ENCODE measurements at places on chromosomes 13 and 19.

GRCh38 chr13:50867637-50867945 lies 24.1 kb upstream of the DLEU7 start:
- no peak for DNase-seq

- no peak for DNase-seq
Observed at GRCh38 chr19:38537071-38537936, 80.4 kb downstream of the MAP4K1 start.

DNA sequence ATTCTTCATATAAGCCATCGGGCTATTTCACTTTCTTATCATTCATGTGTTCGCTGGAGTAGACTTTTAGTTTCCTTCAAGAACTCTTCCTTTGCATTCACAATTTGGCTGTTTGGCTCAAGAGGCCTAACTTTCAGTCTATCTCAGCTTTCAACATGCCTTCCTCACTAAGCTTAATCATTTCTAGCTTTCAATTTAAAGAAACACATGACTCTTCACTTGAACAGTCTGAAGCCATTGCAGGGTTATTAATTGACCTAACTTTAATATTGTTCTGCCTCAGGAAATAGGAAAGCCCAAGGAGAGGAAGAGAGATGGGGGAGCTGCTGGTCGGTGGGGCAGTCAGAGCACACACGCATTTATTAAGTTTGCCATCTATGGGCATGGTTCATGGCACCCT lies 158.1 kb downstream of the SUCLA2 start:
- no peak for DNase-seq

DNA sequence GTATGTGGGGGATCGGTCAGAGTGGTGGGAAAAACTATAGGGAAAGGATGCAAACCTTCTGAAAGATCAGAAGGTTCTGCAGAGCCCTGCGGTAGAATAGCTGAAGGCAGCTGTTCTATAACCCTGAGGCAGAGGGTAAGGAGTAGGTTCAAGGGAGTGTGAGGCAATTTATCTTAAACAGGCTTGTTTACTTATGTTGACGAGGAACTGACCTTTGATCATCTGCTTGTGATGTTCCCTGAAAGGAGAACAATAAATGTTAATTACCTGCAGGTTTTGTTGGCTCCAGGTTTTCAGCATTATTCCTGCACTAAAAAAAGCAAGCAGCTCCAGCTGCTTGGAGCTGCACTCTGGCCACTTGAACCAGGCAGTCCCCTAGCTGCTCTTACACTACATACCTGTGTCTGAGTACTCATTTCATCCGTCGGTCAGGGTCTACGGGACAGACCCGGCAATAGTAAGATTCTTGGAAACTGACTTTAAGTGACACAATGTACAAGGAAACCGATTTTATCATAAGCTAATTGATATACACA lies 202.1 kb downstream of the TBC1D4 start:
- no peak for DNase-seq

- no peak for DNase-seq
Observed at GRCh38 chr13:43360892-43361610, 337.7 kb downstream of the DNAJC15 start.

DNA sequence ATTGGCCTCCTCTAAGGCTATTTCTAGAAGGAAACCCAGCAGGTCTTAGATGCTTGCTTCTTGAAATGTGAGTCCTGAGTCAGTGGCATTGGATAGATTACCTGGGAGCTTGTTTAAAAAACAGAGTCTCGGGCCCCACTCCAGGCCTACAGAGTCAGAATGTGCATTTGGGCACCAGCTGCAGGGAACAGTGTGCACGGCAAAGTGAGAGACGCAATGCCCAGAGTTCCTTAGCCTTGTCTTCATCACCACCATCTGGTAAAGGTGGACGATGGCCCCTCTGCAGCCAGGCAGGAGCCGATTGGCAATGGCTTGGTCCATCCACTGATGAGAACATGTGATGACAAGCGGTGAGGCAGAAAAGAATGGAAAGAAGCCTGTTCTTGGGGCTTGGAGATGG lies 102.1 kb upstream of the TSC22D1 start:
- no peak for DNase-seq

DNA sequence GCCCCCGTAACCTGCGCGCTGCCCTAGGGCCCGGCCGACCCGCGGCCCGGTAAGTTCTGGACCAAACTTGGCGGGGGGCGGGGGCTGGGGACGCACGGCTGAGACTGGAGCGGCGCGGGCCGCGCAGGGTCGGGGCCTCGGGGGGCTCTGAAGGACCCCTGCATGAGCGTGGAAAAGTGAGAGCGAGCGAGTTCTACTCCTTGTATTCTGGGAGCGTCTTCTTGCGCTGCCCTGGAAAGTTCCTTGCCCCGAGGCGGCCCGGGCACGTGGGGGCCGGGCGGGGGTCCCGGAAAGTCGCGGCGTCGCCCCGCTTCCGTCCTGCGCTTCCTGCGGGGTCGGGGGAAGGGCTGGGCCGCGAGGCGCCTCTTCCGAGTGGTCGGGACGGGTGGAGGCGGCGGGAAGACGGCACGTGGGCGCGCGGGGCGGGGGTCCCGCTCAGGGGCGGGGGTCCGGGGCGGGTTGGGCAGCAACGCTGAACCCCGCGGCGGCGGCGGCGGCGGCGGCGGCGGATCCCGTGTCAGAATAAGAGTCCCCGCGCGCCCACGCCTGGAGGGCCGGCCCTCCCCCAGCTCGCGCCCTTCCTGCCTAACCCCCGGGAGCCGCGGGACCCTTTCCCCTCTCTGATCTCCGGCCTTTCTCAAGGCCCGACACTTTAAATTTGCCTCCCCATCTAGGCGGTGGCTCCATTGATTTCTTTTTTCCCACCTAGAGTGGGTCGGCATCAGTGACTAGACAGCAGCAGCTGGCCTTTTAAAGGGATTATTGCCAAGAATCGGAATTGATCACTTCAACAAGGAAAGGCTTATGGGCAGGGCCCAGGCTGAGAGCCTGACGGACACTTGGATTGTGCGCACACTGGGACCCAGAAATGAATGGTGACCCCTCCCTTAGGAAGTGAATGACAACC lies 749 bp downstream of the GATAD2A start:
- no peak for DNase-seq

DNA sequence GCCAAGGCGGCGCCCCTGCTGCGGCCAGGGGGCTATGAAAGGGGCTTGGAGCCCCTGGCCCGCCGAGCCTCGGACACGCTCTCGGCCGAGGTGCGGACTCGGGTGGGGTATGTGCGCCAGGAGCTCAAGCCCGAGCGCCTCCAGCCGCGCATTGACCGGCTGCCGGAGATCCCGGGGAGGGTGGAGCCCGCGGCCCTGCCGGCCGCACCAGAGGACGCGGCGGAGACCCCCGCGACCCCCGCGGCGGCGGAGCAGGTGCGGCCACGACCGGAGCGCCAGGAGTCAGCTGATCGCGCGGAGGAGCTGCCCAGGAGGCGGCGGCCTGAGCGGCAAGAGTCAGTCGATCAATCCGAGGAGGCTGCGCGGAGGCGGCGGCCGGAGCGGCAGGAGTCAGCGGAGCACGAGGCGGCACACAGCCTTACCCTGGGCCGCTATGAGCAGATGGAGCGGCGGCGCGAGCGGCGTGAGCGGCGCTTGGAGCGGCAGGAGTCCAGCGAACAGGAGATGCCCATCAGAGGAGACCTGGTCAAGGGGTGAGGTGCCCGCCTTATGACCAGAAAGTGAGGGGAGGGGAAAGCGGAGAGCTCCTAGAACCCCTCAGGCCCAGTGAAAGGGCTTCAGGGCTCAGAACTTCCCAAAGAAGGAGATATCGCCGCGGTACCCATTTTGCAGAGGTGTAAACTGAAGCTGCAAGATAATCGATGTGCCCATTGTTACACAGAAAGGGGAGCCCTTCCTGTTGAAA lies 8.8 kb upstream of the SHKBP1 start:
- no peak for DNase-seq

DNA sequence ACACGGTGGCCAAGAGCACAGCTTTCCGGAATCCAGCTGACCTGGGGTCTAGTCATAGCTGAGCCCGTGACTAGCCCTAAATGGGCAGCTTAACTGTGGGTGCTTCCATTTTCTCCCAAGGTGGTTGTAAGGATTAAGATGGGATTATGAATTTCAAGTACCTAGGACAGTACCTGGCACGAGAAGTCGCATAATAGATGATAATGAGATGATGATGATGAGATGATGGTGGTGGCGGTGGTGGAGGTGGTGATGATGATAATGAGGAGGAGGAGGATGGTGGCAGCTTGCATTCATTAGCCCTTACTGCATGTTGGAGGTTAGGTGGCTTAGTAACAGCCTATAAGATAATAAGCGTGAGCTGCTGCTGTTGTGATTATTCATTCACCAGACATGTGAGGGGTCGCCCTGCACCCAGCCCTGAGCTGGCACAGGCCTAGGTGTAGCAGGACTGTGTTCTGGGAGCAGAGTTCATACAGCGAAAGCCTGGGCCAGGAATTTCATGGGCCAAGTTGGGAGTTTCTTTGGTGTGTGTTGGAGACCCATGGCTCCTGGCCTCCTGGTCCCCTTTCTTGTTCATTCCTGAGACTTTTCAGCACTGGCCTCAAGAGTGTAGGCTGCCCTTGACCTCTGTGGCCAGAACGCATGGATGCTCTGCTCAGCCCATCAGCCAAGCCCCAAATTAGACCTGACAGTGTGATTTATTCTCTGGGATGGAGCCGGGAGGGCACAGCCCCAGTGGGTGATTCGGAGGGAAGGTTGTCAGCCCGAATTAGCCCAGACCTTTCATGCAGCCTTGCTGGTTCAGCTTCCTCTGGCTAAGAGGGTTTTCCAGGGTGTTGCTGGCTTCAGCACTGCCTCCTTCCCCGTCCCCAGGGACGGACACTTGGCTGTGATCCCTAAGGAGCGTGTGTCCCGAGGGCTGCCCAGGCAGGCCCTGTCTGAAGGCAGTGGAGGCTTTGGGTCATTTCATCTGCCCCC lies 128.8 kb downstream of the SIPA1L3 start:
- DNase-seq: peak; percentile 38

DNA sequence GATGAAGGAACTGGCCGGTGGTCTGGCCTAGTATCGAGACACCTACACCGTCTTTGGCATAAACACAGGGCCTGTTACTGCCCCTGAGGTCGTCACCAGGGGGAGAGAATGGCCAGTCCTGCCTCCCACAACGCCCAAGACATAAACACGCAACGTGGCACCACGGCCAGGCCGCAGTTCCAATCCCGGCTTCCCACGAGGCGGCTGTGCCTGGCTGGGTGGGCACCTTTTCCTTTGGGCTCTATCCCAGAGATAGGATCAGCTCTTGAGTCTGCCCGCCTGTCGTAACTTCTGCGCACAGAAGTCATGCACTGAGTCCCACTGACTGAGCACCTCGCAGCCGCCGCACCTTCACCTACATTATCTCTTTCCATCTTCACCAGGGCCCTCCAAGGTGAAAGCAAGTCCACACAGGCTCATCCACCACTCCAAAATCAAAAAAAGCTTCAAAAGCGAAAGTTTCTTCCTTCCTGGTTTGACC lies 1.1 kb downstream of the MIER2 start:
- no peak for DNase-seq

DNA sequence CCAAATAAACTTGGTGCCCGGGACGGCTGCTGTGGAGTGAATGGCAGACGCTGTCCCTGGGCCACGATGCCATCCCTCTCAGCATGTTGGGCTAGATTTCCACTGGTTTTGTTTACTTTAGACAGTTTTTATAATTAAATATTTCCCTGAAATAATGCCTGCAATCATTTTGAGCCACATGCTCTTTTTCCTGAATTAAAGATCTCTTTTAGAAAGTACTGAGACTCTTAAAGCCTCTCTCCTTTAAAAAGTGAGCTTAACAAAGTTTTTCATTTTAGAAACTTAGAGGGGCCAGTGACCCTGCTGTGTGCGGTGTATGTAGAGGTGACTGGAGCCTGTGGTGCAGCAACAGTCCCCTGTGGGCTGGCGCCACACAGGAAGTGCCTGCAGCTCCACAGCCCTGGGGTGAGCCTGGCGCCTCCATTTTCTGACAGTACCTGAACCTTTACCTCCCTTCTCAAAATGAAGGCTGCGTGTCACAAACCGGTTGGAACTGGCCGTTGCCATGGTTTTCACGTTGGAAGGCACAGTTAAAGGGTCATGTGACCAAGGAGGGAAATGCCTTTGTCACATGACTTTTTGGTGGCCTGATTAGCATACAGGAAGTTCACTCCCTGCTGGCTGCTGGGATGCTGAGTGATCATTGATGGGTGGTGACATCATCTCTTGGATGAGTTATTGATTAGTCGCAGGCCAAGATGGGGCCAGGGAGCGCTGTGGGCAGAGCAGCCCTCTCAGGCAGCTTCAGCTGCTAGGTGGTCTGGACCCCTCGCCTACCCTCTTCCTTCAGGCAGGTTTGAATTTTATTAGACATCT lies 26.3 kb downstream of the TSSK6 start:
- peak; percentile 87 for DNase-seq

DNA sequence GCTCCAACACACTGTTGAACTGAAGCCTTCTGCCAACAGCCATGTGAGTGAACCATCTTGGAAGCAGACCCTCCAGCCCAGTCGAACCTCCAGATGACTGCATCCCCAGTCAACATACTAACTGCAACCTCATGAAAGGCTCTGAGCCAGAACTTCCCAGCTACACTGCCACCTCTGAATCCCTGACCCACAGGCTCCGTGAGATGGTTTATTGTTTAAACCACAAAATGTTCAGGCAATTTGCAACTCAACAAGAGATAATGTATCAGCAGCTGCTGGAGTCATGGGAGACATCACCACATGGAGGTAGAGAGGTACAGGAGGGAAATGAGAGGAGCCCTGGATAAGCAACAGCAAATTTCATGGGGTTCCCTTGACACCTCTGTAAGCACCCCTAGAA lies 266.4 kb upstream of the NBEA start:
- DNase-seq: no peak

- DNase-seq: no peak
Observed at GRCh38 chr19:15506074-15506571, 2.2 kb upstream of the CYP4F22 start.

- no peak for DNase-seq
Observed at GRCh38 chr19:32317086-32317485, 28.3 kb upstream of the ZNF507 start.

DNA sequence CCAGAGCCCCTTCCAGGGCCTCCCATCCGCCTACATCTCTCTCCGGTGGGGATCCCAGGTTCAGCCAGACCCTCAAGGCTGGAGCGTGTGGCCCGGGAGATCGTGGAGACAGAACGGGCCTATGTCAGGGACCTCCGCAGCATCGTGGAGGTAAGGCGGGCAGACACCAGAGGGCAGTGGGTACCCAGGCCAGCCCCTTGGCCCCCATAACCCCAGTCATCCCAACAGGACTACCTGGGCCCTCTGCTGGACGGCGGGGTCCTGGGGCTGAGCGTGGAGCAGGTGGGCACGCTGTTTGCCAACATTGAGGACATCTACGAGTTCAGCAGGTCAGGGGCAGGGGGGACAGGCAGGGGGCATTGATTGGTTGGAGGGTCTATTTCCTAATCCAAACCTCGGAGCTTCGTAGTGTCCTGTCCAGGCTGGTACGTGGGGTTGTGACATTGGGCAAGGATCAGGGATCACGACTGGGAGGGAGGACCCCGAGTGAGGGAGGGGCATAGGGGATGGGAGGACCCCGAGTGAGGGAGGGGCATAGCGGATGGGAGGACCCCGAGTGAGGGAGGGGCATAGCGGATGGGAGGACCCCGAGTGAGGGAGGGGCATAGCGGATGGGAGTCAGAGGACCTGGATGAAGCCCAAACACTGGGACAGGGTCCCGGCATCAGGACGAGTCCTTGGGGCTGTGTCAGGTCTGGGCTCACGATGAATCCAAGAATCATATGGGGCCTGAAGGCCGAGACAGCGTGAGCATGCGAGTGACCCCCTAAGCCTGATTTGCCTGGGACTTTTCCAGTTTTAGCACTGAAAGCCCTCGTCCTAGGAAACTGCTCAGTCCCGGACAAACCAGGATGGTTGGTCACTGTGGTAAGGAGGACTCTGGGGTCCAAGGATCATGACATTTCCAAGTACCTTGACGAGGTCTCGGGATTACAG lies 2.9 kb downstream of the PLEKHG2 start:
- no peak for DNase-seq

All from H54 (cell line).